ENCODE measurements at places on chromosomes 4 and X.

DNA sequence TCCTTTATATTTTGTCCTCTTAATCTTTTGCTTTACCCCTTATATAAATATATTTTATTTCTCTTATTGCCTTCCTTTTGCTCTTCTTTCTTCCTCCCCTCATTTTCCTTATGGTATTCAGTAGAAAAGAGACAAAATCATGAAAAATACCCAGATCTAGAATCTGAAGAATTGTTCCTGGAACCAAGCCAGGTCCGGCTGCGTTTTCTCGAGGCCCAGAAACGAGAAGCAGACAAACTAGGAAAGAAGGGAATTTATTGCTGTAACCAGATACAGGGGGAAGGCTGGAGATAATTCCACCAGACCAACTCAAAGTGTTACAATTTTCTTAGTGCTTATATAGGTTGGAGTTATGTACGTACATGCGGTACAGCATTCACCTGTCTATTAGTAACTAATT is 328.7 kb downstream of the GABRG1 start:
- DNase-seq: no peak

- no peak for DNase-seq
Measured at GRCh38 chrX:87397103-87397886, 120.3 kb upstream of the KLHL4 start.

DNA sequence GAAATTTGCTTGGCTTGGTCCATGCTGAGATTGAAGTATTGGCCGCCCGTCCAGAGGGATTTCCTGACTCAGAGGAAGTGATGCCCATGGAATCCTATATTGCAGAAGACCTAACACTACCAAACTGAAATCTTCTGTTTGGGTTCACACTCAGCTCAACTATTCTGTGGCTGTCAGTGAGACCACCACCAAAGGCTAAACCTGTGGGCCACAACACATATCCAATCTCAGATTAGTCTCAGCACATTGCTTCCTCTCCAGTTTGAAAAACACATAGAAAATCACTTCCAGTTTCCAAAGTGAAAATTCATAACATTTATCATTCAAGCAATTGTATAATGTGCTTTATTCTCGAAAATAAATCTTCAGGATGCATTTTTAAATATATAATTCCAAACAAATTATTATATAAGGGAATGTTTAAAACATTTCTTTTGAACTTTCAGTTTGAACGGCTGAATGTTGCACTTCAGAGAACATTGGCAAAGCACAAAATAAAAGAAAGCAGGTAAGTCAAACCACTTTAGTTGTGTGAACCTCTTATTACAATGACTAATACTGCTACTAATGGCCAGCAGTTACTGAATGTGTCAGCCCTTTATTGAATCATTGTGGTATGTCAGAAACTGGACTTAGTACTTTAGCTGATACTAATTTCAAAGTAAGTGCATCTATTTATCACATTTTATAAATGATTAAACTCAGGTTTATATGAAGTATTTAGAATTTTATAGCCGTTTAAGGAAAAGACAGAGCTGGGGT is 37.0 kb downstream of the GUCY1A1 start:
- DNase-seq: no peak

DNA sequence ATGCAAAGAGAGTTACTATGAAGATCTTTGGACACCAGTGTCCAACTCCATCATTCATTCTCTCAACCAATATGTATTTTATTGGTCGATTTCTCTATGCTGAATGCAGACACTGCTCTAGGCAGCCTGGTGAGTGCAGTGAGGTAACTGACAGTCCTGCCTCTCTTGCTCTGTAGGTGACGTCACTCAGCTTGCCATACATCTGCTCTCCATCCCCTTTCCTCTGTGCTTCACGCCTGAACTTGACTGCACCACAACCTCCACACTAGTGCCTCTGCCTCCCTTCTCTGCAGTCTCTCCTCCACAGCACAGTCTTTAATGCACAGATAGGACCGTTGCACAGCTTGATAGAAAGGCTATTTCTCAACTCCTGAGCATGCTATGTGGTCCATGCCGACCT is 344.9 kb upstream of the NOCT start:
- DNase-seq: no peak

- no peak for DNase-seq
Measured at GRCh38 chr4:39881789-39882188, 95.9 kb downstream of the PDS5A start.

DNA sequence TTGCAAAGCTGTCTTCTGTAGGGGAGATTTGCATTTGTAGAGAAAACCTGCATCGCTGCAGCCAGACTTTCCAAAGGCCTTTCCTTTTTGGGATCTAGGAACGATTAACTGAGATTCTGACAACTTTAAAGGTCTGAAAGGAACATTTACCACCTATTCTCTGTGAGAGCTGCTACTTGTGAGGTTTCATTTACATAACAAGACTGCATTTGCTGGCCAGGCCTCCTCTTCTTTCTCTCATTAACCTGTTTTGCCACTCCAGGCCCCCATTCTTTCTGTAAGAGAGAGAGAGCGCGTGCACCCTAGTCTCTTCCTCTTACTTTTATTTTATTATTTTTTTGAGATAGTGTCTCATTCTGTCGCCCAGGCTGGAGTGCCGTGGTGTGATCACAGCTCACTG is 31.6 kb downstream of the TMEM31 start:
- no peak for DNase-seq

GRCh38 chr4:152591396-152591795 is 55.5 kb upstream of the FBXW7 start:
- peak; percentile 22 for DNase-seq

Data from activated T-cell treated with anti-CD3 and anti-CD28 coated beads for 48 hours (primary cell).